Pancreas (tissue), 10 donors: ENCODE measurements at places on chromosomes 2 and 18. TPM values are rescaled to one million over a fixed set of nuclear protein-coding genes. Genes with fewer than 3 reads are reported as not detected.

DNA sequence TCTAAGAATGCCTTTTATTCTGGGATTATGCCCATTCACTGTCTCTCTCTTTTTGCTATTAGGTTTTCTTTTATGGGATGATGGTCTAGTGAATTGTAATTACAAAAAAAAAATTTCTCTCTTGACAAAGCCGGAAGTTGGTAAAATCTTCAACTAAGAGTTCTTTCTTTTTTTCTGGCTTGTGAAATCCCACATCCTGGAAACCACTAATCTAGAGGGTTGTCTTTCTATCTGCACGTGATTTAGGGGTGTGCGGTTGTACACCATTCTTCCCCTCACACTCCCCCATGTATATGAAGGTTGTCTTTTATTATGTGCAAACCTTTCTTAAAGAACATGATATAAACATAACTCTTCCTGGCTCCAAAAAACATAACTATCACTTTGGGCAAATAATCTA, 52.0 kb downstream of the GATA6 start:
- DNase-seq: no peak

DNA sequence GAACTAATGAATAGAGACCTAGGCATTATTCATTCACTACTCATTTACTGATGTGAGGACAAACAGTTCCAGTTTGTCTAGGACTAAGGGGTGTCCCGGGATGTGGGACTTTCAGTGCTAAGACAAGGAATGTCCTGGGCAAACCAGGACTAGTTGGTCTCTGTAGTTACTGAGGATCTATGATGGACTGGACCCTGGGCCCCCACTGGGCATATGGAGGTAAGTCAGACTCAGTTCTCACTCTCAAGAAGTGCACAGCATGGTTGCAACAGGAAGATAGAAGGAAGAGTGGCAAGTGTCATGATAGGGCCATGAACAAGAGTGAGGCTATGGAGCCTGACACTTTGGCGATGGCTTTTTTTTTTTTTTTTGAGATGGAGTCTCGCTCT, 128.2 kb downstream of the MYCN start:
- DNase-seq: no peak

DNA sequence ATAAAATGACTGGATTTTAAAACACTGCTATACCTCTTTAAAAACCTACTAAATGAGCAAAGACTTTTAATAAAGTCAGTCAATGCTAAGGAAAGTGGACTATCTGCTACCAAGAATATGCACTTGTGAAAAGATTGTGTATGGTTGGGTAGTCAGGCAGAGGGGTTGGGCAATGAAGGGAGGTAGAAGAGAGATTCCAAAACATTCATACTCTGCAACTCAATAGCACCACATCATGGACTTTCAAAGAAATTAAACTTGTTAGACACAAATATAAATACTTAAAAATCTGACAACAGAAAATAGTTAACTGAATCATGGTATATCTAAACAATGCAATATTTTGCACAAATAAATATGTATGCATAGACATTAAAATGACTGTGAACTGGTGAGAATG, 139.9 kb upstream of the MAPRE2 start:
- no peak for DNase-seq

- no peak for DNase-seq
Measured at GRCh38 chr2:64405581-64406406, 48.2 kb upstream of the LGALSL start.

GRCh38 chr2:218397463-218397819, 2.2 kb upstream of the CTDSP1 start:
- no peak for DNase-seq

The AOX1 gene
- total RNA-seq: 139 TPM

The HAAO gene
- 16.1 TPM for total RNA-seq

GRCh38 chr2:44954889-44955592, 13.5 kb downstream of the SIX3 start:
- no peak for DNase-seq

- no peak for DNase-seq
Measured at GRCh38 chr2:241947876-241948275, 78.3 kb downstream of the RTP5 start.

DNA sequence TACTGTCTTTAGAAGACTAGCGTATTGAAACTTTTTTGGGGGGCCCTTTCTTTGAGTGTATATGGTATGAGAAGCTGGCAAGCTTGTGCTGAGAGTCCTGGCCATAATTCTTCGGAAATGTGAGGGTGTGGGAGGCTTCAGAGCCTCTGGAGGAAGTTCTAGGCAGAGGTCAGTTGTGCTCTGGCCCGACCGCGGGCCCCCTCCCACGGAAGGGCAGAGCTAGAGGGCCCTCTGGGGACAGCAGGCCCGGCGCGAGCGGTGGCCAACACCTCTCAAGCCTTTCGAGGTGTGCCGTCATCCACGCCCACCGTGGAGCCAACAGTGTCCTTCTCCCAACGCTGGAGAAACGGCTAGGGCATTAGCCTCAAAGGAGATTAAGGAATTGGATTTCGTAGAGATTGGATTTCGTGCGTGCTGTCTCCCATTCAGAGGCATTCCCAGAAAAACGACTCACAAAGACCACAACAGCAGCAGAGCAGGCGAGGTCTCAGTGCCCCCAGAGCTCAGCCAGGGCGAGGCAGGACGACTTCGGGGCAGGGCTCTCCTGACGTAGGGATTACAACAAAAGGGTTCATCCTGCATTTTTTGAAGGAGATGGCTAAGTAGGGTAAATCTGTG, 2.2 kb upstream of the MTCL1 start:
- no peak for DNase-seq
